ENCODE measurements at places on chromosomes 16 and 17. TPM values are rescaled to one million over a fixed set of nuclear protein-coding genes. Genes with fewer than 3 reads are reported as not detected.

RASD1 gene
- total RNA-seq: 5.0 TPM

DNA sequence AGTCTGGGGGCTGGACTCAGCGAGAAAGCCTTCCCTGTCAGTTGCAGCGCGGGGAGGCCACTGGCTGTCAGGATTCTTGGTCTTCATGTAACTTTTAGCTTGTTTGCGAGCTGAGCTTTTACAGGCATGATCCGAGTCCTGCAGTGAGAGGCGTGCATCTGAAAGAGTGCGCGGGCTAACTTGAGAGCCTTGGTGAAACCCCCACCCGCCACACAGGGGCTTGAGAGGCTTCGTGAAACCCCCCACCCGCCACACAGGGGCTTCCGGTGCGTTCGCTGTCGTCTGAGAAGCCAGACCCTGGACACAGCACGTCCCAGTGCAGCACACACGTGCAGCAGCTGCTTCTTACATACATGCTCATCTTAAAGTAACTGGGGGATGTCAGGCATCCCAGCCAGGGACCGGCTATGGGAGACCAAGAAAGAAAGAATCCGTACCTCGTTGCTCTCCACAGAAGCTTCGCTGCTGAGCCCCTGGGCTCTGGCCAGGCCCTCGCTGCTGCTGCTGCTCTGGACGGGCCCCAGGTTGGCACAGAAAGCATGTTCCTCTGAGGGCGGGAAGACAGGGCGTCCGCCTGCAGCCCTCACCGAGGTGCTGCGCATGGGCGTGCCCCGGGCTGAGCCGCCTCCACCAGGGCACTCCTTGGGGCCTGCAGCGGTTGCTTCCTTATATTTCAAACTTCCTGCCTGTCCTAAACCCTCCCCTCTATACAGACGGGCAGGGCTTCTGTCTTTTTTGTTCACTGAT is 7.8 kb downstream of the NUDT16L1 start:
- peaks cover 7% of the 10 kb centered on the region for H3K4me1 ChIP-seq
- peaks cover 60% of the 10 kb centered on the region for H3K36me3 ChIP-seq
- no peak overlapping the region for H3K4me3 ChIP-seq
- H3K27me3 ChIP-seq: no peaks in the 10 kb centered on the region
- H3K27ac ChIP-seq: no peak overlapping the region
- DNase-seq: no peak

GRCh38 chr17:34647511-34647910 is 68.1 kb downstream of the TMEM132E start:
- DNase-seq: no peak
- peaks cover 62% of the 10 kb centered on the region for H3K27me3 ChIP-seq
- H3K4me3 ChIP-seq: no peak overlapping the region
- no peaks in the 10 kb centered on the region for H3K36me3 ChIP-seq

DNA sequence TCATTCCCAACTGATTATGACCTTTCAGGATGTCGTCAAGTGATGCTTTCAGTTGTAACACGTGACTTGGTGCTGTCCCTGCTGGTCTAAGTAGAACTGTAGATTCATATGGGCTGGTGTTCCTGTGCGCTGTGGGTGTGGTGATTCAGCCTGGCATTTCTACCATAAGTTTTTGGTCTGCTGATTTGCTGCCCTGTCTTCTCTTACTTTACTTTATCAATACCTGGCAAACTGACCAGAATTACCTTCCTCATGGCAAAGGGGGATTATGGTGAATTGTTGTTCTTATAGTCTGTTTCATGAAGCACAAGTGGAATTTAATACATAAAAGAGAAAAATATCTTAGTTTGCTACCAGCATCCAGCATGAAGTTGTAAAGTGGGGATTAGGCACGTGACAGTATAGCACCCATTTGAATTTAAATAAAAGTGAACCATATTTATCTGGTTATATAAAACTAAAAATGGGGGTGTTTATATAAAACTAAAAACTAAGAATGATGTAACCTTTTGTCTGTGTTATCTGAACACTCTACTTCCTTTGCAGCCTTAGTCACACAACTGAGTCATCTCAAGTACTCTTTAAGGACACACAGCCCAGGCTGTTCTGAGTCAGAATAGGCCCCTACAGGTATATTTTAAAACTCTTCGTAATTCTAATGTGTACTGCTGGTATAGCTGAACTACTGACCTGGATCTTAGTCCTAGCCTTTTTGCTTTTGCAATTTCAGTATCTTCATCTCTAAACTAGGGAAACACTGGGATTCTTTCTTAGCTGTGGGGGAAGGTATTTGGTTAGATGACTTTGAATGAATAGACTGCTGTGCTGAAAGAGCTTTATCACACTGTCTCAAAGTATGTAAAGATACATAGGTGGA is 28.3 kb downstream of the TTC19 start:
- H3K27me3 ChIP-seq: no peaks in the 10 kb centered on the region
- peaks cover 59% of the 10 kb centered on the region for H3K36me3 ChIP-seq
- H3K4me1 ChIP-seq: peaks cover 14% of the 10 kb centered on the region

- H3K4me3 ChIP-seq: no peak overlapping the region
- H3K27me3 ChIP-seq: no peaks in the 10 kb centered on the region
- H3K36me3 ChIP-seq: no peaks in the 10 kb centered on the region
- H3K4me1 ChIP-seq: peaks cover 24% of the 10 kb centered on the region
- H3K27ac ChIP-seq: no peak overlapping the region
- DNase-seq: no peak
Observed at GRCh38 chr16:10154389-10154788, 27.8 kb downstream of the GRIN2A start.

RNF43 gene
- total RNA-seq: not detected

- H3K27ac ChIP-seq: peak overlapping the region; percentile 49
- peaks cover 13% of the 10 kb centered on the region for H3K4me1 ChIP-seq
- H3K4me3 ChIP-seq: no peak overlapping the region
- no peaks in the 10 kb centered on the region for H3K27me3 ChIP-seq
- peak; percentile 94 for DNase-seq
Observed at GRCh38 chr16:15041271-15042004, 14.4 kb downstream of the NTAN1 start.

SMIM36 gene
- not detected for total RNA-seq

DNA sequence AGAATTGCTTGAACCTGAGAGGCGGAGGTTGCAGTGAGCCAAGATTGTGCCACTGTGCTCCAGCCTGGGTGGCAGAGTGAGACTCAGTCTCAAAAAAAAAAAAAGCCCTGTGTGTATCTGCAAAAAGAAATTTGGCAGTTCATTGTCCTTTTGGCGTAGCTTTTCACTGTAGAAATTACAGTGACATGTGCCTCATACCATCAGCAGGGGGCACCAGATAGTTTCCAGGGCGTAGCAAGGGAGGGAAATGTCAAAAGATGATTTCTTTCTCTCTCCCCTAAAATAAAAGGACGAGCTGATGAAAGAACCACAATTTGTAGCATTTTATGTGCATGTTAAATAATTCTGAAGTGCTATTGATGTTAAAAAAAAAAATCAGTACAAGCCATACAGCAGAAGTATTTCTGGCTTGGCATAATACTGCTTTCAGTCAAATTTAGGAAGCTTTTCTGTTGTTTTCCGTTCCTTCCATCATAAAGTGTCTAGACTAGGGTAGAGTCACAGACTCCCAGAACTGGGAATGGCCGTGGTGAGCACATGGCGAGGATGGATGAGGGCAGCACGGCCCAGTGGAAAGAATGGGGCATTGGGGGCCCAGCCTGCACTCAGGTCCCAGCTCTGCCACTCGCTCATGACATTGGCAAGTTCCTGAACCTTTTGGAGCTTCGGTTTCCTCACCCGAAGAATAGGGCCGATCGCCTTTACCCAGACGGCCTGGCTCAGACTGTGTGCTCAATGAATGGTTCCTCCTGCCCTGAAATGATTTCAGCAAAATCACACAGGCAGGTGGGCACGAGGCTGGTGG is 59.8 kb upstream of the RPH3AL start:
- DNase-seq: no peak
- peaks cover 19% of the 10 kb centered on the region for H3K36me3 ChIP-seq
- peaks cover 29% of the 10 kb centered on the region for H3K4me1 ChIP-seq
- H3K4me3 ChIP-seq: no peak overlapping the region

DNA sequence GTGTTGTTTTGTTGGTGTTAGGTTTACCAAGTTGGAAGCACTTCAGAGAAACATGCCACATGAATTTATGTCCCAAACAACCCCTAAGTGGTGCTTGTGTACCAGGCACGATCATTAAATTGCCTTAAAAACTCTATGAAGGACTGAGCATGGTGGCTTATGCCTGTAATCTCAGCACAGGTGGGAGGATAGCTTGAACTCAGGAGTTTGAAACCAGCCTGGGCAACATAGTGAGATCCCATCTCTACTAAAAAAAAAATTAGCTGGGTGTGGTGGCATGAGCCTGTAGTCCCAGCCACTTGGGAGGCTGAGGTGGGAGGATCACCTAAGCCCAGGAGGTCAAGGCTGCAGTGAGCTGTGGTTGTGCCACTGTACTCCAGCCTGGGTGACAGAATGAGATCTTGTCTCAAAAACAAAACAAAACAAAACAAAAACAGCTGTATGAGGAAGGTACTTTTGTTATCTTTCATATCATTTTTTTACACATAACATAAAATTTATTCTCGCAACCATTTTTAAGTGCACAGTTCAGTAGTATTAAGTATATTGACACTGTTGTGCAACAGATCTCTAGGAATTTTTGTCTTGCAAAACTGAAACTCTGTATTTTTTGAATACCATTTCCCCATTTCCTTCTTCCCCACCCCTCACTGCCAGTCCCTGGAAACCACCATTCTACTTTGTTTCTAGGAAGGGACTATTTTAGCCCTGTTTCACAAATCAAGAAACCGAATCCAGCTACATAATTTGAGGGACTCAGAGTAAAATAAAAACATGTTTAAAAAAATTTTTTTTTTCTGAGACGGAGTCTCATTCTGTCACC is 14.3 kb upstream of the RBBP6 start:
- H3K4me3 ChIP-seq: no peak overlapping the region
- no peak for DNase-seq
- H3K36me3 ChIP-seq: no peaks in the 10 kb centered on the region
